ENCODE measurements at places on chromosomes 13 and 19. TPM values are rescaled to one million over a fixed set of nuclear protein-coding genes. Genes with fewer than 3 reads are reported as not detected.
A peak's percentile ranks its signal among the peaks of the same experiment; 100 is the strongest.

DNA sequence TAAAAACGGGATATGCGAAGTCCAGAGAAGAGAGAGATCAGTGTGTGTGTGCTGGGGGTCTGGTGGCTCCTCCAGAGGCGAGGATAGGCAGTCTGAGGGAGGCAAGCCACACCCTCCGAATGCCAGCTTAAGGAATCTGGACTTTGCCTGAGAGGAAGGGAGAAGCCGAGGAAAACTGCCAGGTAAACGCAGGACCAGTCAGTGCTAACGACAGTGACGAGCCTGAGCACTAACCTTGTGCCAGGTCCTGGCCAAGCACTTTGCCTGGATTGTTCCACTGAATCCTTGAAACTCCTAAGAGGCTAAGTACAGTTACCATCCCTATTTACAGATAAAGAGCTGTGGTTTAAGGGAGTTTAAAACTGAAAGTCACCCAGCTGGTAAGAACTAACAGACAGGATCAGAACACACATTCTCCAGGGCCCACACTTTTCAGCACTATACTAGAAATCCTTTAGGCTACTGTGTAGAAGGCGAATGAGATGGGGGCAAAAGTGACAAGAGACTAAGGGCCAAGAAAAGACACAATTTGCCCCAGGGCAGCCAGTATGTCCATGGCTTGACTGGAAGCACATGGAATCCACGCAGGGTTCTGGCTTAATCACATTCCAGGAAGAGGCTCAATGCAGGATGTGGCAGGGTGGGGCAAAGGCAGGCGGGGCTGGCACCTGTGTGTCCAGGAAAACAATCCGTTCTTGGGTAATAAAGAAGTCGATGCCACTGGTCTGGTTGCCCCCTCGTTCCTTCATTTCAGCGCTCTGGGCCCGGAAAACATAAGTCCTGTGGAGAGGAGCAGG lies 15.1 kb downstream of the SMG9 start:
- peak; percentile 84 for ATAC-seq

- no peak for ATAC-seq
Measured at GRCh38 chr13:51435002-51435578, 17.7 kb downstream of the INTS6 start.

Gene CLEC4M
- not detected for total RNA-seq

- no peak for ATAC-seq
Measured at GRCh38 chr13:94515374-94515773, 35.9 kb upstream of the DCT start.

Gene PROZ
- total RNA-seq = not detected

Gene LCP1
- 5.3 TPM for total RNA-seq

GRCh38 chr13:26441476-26441875 lies 116.0 kb upstream of the WASF3 start:
- ATAC-seq = no peak

- peak; percentile 90 for ATAC-seq
Measured at GRCh38 chr13:49976314-49977258, 20.3 kb upstream of the TRIM13 start.

Gene ZNF296
- 8.1 TPM for total RNA-seq

Measured in esophagus mucosa (tissue), 1 donor.